Activated T-cell treated with anti-CD3 and anti-CD28 coated beads, Interleukin-2, amount 50 U/mL, for 4 hours (primary cell): ENCODE measurements at places on chromosomes 1 and 21.

GRCh38 chr1:217712925-217713597 is 81.9 kb downstream of the SPATA17 start:
- no peak for DNase-seq

- no peak for DNase-seq
Measured at GRCh38 chr1:246001142-246001836, 505.8 kb downstream of the SMYD3 start.

- no peak for DNase-seq
Measured at GRCh38 chr1:66500301-66500700, 33.7 kb upstream of the SGIP1 start.

- no peak for DNase-seq
Measured at GRCh38 chr1:196306421-196306820, 301.8 kb downstream of the KCNT2 start.

- no peak for DNase-seq
Measured at GRCh38 chr1:3899754-3900149, 320 bp downstream of the C1orf174 start.

- DNase-seq, result no peak
Measured at GRCh38 chr1:3467096-3468036, 12.9 kb downstream of the ARHGEF16 start.

DNA sequence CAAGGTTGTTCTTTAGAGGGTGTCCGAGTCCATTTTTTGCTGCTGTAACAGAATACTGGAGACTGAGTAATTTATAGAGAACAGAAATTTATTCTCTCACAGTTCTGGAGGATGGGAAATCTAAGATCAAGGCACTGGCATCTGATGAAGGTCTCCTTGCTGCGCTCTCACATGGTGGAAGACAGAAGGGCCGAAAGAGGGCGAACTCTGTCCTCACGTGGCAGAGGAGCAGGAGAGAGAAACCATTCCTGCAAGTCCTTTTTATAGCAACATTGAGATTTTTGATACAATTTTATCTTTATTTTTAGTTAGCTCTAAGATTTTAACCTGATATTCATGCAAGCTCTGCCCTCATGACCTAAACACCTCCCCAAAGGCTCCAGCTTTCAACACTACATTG is 48.3 kb downstream of the ATG4C start:
- DNase-seq, result no peak

- no peak for DNase-seq
Measured at GRCh38 chr21:35738347-35738961, 321.9 kb downstream of the SETD4 start.

- DNase-seq, result no peak
Measured at GRCh38 chr1:31788825-31789256, 24.7 kb upstream of the ADGRB2 start.

DNA sequence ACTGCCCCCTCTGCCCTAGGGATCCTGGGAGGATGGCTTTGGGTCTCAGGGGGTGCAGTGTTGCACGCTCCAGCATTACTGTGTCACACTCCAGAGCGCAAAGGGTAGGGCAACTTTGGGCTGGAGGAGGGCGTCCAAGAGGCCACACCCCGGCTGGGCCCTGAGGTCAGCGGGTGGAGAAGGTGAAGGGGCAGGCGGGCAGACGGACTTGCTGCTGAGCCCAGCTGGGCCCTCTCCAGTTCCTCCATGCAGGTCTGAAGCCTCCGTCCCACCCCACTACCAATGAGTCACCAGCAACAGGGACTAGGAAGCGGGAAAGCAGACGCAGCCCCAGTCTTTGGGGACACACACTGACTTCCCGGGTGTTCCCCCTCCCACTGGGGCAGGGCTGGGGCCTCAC is 116.0 kb downstream of the CASZ1 start:
- DNase-seq, result no peak

- DNase-seq, result no peak
Measured at GRCh38 chr1:62593825-62594394, 3.4 kb upstream of the ANGPTL3 start.

- DNase-seq, result no peak
Measured at GRCh38 chr21:31442339-31442738, 98.3 kb upstream of the TIAM1 start.

DNA sequence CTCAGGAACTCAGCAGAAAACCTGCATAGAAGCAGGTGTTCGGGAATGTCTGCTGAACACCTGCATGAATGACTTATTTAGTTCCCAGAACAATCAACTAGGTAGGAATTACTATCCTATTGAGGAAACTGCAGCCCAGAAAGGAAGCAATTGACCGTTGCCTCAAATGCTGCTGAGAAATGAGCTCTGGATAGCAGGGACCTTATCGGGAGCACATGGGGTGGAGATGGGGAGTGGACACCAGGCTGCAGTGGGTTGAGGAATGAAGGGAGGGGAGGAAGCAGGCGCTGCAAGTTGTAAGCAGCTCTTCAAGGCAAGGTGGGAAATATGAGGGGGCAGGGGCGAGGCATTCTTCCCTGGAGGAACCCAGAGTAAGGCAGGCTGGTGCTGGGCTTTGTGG is 10.8 kb upstream of the CDCP2 start:
- no peak for DNase-seq

DNA sequence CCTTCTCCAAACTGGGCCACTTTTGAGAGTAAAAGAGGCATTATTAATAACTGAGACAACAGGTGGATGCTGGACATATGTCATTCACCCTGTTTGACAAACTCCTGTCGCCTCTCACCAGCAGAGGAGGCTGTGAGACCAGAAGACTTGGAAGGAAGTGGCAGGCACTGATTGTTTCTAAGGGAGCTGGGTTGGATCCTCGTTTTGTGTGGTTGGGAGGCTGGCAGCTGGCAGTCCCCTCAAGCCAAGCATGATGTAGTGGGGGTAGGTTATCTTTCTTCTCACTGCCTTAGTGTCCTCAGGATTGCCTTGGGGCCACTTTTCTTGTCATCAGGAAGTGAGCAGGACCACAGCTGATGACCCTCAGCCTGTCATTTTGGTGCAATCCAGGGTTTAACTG is 86.5 kb upstream of the KCNJ15 start:
- DNase-seq, result no peak

GRCh38 chr1:30818568-30819243 is 61.1 kb upstream of the LAPTM5 start:
- no peak for DNase-seq

- DNase-seq, result no peak
Measured at GRCh38 chr1:214603819-214604252, 841 bp downstream of the CENPF start.

DNA sequence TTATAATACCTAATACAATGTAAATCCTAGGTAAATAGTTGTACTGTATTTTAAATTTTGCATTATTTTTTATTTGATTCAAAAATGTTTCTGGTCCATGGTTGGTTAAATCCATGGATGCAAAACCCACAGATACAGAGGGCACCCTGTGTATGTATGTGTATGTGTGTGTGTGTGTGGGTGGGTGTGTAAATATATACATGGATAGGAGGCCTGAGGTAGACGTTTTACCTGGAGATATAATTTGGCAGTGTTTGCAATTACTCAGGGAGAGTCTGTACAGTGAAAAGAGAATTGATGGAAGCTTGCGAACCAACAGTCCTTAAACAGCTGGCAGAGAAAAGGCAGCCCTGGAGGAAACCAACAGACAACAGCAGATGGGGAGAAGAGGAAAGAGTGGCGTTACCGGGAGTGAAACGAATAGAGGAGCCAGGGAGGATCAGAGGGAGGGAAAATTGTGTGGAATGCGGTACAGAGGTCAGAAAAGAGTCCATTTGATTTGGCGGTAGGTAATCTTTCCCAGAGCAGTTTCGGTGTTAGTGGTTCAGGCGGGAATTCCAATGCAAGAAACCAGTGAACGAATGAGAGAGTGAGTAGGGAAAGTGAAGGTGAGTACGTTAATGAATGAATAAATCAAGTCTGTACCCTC is 47.9 kb upstream of the NBL1 start:
- DNase-seq, result peak; percentile 6

GRCh38 chr1:214248311-214249085 is 32.5 kb upstream of the SMYD2 start:
- DNase-seq, result no peak

- no peak for DNase-seq
Measured at GRCh38 chr1:85334962-85335361, 58.5 kb upstream of the BCL10 start.

GRCh38 chr1:36034692-36035091 is 49.2 kb upstream of the TEKT2 start:
- DNase-seq, result no peak

- peak; percentile 74 for DNase-seq
Measured at GRCh38 chr1:12472798-12473551, 145.0 kb downstream of the DHRS3 start.

DNA sequence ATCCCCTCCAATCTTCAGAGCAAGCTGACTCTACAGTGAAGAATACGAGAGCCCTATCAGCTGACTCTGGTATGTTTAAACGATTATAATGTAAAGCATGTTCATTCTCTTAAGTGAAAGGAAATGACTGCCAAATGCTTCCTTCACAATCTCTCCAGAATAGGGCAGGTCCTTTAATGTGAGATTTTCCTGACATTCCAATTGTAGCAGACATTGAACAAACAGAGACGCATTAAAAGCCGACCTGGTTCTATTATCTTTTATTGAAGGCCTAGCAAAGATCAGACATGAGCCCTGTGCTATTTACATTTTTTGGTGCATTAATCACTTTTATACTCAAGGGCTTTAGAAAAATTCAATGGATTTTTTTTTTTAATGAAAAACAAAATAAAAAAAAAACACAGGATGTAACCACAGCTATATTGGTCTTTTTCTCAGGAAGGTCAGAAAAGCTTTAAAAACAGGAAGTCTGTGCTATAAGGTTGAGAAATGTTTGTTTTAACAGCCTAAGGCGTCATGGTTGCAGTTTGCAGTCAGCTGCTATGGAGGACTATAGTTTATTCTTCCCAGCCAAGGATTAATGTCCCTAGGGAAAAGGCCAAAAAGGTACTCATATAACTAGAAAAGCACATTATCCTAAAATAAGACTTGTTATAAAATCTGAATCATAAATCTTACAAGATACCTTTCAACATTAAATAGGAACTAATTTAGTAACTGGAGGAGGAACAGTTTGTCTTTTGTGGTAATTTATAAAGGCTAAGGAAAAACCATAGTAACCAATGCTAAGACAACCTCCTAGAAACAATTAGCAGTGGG is 104.8 kb downstream of the RERE start:
- DNase-seq, result no peak

GRCh38 chr1:215276582-215276981 is 194.0 kb downstream of the KCNK2 start:
- DNase-seq, result no peak

DNA sequence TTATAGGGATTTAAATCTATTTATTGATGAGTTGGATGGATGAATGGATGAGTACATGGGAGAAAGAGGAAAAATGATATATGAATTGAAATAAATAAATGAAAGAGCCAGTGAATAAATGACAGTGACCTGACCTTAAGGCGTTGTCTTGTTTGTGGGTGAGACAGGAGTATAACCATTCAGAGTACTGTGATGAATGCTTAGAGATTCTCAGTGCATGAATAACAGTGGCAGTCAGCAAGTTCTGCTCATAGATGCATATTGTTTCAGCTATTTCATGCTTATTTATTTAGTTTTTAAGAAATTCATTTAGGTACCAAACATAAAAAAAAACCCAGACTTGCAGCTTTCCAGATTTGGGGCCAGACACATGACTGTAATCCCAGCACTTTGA is 116.4 kb downstream of the FGGY start:
- DNase-seq, result no peak

GRCh38 chr21:16145479-16145878 is 415.7 kb downstream of the USP25 start:
- no peak for DNase-seq

GRCh38 chr21:33843216-33843615 is 72.4 kb downstream of the ATP5PO start:
- DNase-seq, result no peak

- DNase-seq, result no peak
Measured at GRCh38 chr1:41777695-41778094, 141.0 kb downstream of the HIVEP3 start.

DNA sequence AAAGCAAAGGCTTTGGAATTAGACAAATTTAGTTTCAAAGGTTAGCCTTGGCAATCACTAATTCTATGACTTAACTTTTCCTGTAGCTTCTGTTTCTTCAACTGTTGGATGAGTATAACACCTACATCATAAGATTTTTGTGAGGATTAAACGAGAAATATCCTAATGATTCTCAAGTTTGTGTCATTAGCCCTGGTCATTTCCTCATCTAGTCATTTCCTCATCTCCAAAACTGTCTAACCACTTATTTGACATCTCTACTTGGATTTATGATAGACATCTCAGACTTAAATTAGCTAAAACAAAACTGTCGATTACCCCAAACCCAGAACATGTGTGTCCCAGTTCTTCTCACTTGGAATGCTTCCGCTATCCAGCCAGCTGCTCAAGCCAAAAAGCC is 80.2 kb upstream of the CHODL start:
- DNase-seq, result no peak

GRCh38 chr1:56933606-56934005 is 32.2 kb downstream of the C8B start:
- DNase-seq, result no peak

DNA sequence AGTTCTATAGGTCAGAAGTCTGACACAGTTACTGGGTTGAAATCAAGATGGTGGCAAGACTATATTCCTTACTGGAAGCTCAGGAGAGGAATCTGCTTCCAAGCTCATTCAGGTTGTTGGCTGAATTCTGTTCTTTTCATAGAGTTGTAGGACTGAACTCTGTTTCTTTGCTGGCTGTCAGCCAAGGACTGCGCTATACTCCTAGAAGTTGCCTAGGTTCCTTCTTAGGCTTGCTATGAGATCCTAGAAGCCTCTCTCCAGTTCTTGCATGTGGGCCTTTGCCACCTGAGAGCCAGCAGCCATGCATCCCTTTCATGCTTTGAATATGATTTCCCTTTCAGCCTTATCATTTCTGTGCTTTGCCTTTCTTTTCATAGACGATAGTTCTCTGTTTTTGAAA is 176.4 kb downstream of the RPS6KC1 start:
- DNase-seq, result no peak

- no peak for DNase-seq
Measured at GRCh38 chr1:161100556-161100955, 2.4 kb downstream of the KLHDC9 start.

GRCh38 chr1:39858315-39858714 is 25.0 kb downstream of the TRIT1 start:
- DNase-seq, result no peak

DNA sequence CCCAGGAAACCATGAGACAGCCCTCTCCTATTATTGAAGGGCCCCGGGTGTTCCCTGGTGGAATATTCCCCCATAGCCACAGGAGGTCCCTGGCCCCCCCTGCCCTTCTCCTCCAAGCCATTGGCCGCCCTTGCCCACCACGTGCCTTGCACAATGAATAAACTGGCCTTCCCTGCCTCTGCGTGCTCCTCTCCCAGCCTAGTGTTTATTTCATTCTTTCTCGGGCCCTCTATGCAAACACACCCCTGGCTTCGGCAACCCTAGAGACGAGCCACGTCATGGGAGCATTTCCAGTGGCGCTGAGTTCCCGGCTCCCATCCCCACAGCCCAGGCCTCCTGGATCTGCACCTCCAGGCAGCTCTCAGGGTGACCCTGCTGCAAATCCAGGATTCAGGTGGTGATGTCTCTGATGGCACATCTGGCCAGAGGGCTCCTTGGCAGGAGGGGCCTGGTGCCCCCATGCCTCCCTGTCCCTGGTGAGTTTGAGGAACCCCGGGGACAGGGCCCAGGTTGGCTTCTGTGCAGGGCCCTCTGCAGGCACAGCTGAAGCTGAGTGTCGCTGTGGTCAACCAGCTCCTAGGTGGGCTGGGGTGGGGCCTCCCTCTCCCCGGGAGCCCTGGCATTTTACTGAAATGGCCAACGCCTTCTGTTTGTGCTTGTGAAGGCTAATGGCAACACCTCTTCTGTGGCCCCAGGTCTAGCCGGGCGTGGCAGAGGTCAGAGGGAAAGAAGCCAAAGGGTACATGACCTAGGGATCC is 6.2 kb downstream of the KRTAP10-12 start:
- DNase-seq, result no peak

- no peak for DNase-seq
Measured at GRCh38 chr1:15305468-15305770, 58.4 kb downstream of the FHAD1 start.
